ENCODE measurements at places on chromosomes 5 and 9. TPM values are rescaled to one million over a fixed set of nuclear protein-coding genes. Genes with fewer than 3 reads are reported as not detected.
A peak's percentile ranks its signal among the peaks of the same experiment; 100 is the strongest.

DNA sequence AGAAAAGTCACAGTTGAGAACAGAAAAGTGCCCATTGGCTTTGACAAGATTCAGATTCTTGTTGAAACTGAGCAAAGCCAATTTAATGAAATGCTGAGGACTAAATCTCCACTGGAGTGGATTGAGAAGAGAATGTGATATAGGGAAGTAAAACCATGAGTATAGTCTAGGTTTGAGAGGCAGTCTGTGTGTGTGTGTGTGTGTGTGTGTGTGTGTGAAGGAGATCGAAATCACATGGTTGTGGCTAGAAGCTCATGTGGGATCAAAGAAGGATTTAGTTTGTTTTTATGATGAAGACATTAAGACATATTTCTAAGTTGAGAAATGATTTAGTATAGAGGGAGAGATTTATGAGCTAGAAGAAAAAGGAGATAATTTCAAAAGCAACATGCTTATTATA, 275.7 kb upstream of the DAB2 start:
- no peak for DNase-seq

GRCh38 chr5:170120576-170120975, 14.9 kb downstream of the FOXI1 start:
- no peak for DNase-seq

DNA sequence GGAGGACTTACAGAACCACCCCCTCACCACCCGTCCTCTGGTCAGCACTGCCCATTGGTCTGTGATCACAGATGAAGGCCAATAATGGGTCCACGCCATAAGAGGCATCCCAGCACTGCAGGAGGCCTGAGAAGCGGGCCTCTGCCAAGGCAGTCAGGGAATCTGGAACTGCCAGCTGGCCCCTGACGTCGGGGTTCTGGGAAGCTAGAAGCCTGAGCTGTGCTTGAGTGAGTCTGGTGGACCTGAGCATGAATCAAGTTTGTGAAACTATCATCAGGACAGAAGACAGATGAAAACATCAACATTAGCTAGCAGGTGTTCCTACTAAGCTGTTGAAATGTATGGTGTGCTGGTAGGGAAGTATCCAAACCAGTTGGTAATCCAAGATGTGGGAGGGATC, 7.8 kb downstream of the ANGPTL2 start:
- DNase-seq, result no peak

DNA sequence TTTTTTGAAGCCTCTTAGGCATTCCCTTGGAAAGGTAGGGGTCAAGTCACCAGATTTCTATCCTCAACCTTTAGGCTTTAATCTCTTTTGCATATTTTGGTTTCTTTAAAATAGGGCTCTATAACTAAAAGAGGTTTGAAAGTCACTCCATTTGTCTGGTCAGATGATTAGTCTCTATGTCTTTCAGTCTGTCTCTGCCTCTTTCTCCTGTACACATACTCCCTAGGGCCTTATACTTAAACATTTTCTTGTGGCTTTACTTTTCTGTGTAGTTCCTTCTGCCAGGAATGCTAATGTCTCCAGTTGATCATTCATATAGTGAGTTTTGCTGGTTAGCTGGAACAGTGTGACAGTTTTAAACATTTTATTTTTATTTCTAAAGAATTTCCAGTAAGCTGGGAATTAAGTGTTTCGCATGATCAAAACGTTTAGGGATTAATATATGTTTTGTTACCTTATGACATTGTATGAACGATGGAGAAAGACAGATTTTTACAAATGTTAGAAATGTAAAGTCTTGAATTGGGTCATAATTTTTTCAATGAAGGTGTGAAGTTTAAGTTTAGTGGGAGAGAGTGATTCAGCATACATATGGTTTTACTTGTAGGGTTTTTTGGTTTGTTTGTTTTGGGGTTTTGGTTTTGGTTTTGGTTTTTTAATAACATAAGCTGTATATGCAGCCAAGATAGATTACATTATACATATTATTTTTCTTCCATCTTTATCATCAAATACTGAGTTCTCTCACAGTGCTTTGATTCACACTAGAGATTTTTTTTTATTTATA, 90.6 kb downstream of the ZCCHC7 start:
- DNase-seq, result no peak

GRCh38 chr9:70031141-70031545, 12.5 kb upstream of the MAMDC2 start:
- DNase-seq, result no peak

- DNase-seq, result no peak
Observed at GRCh38 chr9:13952906-13953305, 361.0 kb downstream of the NFIB start.

- DNase-seq, result no peak
Observed at GRCh38 chr9:123431581-123431980, 75.6 kb downstream of the CRB2 start.

TTF1 gene
- total RNA-seq, result 21.1 TPM

OSMR gene
- 1.3 TPM for total RNA-seq

DNA sequence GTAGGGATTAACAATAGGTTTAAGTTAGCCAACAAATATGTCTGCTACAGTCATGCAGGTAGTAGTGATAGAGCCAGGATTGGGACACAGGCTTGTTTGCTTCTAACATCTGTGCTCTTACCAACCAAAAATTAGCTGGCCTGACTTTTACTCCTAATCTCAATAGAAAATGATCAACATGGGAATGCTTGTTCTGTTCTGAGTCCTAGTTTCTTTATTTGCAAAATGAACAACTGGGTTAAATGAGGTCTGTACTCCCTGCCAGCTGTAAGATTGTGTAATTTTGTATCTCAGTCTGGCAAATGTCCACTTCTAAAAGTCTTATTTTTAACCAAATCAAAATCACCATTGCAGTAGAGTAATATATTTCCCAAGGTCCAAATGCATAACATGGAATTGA, 216.8 kb downstream of the NMUR2 start:
- DNase-seq, result no peak

WDR55 gene
- 20.0 TPM for total RNA-seq

- DNase-seq, result peak; percentile 32
Observed at GRCh38 chr5:135691044-135691443, 112.3 kb upstream of the CXCL14 start.

WNK2 gene
- 80.1 TPM for total RNA-seq

- DNase-seq, result peak; percentile 42
Observed at GRCh38 chr9:79287708-79288290, 284.0 kb upstream of the TLE4 start.

Measured in endodermal cell (in vitro differentiated cells).